Kidney (tissue), 22 donors: ENCODE measurements at places on chromosomes 2 and 18.

- DNase-seq: no peak
Measured at GRCh38 chr2:40096360-40096759, 317.3 kb upstream of the THUMPD2 start.

GRCh38 chr2:36354811-36355150 is 797 bp upstream of the CRIM1 start:
- peak; percentile 45 for DNase-seq

DNA sequence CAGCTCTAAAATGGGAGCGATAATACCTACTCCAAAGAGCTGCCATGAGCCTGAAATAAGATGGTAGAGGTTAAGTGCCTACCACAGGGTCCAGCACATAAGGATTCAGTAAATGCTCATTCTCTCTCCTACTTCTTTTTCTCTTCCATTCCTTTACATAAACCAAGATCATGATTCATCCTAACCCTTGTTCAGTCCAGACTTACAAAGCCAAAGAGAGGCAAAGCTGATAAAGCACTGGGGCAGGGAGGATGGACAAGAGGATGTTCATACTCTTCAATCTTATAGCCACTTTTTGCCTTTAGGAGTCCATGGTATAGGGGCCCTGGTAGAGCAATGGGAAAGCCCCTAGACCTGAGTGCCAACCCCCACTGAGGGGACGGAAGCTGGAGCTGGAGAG is 75.6 kb upstream of the PKDCC start:
- no peak for DNase-seq

- DNase-seq: peak; percentile 52
Measured at GRCh38 chr2:227862227-227862740, 9.1 kb upstream of the DAW1 start.

GRCh38 chr2:220887271-220887870 is 684.7 kb downstream of the EPHA4 start:
- no peak for DNase-seq

- no peak for DNase-seq
Measured at GRCh38 chr2:26471289-26471688, 6.6 kb downstream of the OTOF start.

DNA sequence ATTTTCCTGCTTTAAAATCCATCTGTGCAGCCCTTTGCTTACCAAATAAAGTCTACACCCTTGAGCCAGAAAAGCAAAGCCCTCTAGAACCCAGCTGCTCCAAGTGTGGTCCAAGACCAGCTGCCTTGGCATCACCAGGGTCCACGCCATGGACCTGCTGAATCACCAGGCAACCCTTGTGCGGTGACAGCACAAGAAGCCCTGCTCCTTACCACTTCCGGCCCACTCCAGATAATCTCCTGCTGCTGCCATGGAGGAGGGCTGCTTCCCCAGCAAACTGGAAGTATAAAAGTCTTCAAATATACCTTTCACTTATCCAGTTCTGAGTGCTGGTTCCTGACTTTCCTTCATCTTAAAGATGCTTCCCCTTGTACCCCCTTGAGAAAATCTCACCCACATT is 106.0 kb upstream of the PKDCC start:
- no peak for DNase-seq

DNA sequence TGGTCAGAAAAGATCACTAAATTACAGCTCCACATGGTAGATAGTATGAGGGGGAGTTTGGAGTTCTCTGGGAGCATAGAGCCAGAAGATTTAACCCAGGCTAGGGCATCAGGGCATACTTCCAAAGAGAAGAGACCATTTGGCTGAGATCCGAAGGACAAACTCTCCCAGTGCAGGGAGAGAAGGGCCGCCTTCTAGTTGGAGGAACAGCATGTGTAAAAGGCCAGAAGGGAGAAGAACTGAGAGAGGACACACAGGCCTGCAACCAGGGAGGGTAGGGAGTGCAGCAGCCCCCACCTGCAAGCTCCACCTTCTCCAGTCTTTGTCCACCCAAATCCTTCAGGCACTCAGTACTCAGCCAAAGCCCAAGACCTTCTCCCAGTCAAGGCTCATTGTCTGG is 182.0 kb downstream of the GFPT1 start:
- DNase-seq: no peak

DNA sequence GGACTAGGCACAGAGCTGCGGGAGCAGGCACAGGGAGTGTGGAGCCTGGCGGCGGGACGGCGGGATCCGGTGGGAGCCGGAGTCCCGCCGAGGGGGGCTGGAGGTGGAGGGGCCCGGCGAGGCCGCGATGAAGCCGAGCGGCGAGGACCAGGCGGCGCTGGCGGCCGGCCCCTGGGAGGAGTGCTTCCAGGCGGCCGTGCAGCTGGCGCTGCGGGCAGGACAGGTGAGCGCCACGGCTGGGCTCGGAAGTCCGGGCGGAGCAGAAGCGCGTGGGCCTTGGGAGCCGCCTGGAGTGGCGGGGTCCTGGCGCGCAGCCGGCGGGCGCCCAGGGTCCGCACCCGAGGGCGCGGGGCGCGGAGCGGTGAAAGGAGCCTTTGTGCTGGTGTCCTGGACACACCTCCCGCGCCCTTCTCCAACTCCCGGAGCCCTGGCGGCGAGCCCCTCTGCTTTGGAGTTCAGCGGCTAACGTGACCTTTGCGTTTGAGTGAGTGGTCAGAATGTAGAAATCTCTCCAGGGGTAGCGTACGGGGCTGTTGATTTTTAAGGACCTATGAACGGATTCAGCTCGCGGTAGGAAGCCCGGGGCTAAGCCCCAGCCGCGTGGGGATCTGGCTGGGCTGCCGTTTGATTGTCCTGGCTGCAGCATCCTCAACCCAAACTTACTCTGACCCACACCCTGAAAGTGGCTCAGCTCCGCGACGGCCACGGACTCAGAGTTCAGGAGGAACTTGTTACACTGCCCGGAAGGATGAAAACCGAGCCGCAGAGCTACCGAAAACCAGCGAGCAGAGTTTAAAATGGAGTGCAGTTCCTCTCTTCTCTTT is 448 bp downstream of the IMPA2 start:
- peak; percentile 66 for DNase-seq

DNA sequence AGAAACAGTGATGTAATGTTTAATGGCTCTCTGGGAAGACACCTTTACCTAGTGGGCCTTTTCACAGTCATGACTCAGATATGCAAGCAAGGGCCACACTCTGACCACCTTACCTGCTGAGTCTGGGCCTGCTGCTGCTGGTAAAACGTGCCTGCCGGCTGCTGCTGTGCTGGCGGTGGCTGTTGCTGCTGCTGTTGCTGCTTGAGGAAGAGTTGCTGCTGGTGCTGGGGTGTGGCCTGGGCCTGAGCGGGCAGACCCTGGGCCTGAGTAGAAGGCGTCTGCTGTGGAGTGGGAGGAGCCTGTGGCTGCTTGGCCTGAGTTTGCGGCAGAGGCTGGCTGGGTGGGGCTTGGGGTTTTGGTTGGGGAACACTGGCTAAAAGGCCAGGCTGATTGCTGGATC is 81.6 kb upstream of the NFU1 start:
- DNase-seq: no peak

DNA sequence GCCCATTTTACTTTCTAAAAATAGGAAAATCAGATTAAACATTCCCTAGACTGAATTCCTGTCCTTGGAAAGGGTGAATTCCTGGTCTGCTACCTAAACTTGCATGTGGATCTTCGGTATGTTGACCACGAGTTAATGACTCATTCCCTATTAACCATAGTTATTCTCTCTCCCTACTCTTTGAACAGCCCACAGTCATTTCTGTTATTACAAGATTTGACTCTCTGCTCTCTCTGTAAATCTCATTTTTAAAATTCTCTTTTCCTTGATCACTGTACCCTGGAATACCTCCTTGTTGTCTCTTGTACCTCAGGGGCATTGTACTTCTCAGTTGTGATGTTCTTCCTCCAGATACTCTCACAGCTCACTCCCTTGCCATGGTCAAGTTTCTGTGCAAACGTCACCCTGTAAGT is 92.0 kb upstream of the GULP1 start:
- DNase-seq: no peak

GRCh38 chr2:52220393-52220792 is 1188.5 kb upstream of the NRXN1 start:
- DNase-seq: no peak
